PC-3 (cell line): ENCODE measurements at places on chromosomes 7 and 10.
A peak's percentile ranks its signal among the peaks of the same experiment; 100 is the strongest.

DNA sequence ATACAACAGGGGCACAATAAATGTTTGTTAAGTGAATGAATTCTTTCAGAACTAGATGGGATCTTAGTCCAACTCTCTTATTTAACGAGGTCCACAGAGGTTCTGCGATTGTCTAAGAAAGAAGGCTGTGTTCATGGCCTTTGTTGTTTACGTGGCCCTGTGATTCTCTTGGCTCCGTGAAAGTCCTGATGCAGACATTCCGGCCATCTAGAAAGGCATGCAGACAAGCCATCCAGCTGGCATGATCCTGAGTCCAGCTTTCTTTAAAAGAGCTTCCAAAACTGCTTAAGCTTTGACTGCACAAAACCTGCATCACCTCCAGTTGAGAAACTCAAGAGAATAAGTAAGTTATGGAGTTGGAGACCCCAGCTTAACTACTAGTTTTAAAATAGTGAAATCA is 26.0 kb downstream of the EGFR start:
- no peaks in the 10 kb centered on the region for H3K4me1 ChIP-seq
- H3K27ac ChIP-seq = no peak overlapping the region
- H3K4me3 ChIP-seq = no peak overlapping the region

DNA sequence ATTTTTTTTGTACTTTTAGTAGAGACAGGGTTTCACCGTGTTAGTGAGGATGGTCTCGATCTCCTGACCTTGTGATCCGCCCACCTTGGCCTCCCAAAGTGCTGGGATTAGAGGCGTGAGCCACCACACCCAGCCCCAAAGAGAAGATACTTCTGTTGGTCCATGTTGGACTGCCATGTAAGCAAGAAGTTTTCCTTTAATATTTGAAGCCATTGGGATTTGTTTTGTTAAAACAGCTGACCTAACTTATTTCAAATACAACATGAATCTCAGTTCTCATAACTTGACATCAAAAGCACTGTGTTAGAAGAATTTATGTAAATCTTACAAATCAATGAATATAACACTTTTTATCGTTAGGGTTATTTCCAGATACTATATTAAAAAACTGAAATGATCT is 302.4 kb downstream of the SDHAF3 start:
- H3K36me3 ChIP-seq = no peaks in the 10 kb centered on the region
- no peak overlapping the region for H3K4me3 ChIP-seq
- no peaks in the 10 kb centered on the region for H3K4me1 ChIP-seq
- H3K27me3 ChIP-seq = no peaks in the 10 kb centered on the region
- no peak overlapping the region for H3K27ac ChIP-seq

DNA sequence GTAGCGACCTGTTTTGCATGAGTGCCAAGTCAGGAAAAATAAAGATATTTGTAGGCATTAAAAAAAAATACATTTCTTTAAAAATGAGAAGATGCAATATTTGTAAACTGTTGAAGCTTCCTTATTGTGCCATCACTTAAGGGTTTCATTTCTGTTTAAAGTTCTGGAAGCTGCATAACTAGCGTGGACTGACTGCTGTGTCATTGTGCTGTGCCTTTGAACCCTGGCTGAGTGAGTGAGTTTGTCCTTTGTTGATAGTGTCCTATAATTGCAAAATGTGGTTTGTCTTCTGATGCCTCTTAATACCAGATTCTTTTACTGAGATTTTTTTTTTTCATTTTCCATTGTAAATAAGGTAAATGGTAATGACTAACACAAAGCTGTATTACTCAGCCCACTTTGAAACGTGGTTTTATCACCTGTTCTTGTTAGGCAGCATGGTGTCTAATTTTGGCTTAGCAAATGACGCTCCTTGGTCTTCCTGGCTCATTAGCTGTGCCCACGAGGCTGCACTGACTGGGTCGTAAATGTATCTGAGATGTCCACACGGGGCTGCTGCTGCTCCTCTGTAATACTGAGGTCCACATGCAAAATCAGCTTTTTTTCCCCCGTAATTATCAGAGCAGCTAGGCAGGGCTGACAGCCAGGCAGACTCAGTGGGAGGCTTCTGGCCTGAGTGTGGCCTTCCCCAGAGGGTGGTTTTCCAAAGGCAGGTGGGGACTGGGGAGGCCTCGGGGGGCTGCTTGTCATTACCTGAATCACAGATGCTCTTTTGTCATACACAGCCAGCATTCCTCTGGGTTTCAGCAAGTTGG is 14.8 kb downstream of the ZSCAN25 start:
- H3K27ac ChIP-seq = no peak overlapping the region
- no peak overlapping the region for H3K4me3 ChIP-seq
- peak; percentile 22 for DNase-seq
- H3K27me3 ChIP-seq = no peaks in the 10 kb centered on the region
- H3K4me1 ChIP-seq = no peaks in the 10 kb centered on the region
- H3K36me3 ChIP-seq = peaks cover 16% of the 10 kb centered on the region; the same call in 1 of the 2 replicates

- no peak overlapping the region for H3K4me3 ChIP-seq
- H3K4me1 ChIP-seq = no peaks in the 10 kb centered on the region
- no peak overlapping the region for H3K27ac ChIP-seq
Measured at GRCh38 chr7:115748123-115748738, 282.3 kb downstream of the TFEC start.

DNA sequence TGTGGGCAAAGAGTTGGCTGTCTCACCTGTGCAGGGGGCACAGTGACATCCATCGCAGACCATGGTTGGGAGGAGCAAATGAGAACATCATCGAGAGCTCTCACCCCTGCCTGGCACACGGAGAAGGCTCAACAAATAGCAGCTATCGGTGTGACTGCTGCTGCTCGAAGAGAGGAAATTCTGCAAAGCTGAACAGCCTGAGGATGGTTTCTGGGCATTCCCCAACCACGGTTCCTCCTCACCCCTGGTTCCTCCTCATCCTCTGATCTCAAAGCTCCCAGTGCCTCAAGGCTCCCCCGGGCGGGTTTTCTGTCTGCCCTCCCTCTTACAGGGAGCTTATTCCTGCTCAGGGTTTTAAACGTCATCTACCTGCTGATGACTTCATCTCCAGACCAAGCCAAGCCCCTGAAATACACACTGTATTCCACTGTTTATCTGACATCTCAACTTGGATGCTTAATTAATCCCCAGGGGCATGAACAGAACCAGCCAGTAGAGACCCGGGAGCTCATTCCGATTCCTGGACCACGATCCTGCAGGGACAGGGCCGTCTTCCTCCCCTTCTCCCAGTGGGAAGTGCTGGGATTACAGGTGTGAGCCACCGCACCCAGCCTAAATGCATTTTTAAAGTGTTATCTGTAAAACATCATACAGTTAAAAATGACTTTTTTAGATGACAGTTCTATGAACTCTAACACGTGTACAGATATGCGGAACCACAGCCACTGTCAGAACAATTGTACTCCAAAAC is 19.5 kb upstream of the NOM1 start:
- no peaks in the 10 kb centered on the region for H3K36me3 ChIP-seq
- no peak for DNase-seq
- H3K27ac ChIP-seq = no peak overlapping the region
- H3K27me3 ChIP-seq = no peaks in the 10 kb centered on the region
- no peak overlapping the region for H3K4me3 ChIP-seq
